ENCODE measurements at places on chromosomes 13 and 19.
A peak's percentile ranks its signal among the peaks of the same experiment; 100 is the strongest.

DNA sequence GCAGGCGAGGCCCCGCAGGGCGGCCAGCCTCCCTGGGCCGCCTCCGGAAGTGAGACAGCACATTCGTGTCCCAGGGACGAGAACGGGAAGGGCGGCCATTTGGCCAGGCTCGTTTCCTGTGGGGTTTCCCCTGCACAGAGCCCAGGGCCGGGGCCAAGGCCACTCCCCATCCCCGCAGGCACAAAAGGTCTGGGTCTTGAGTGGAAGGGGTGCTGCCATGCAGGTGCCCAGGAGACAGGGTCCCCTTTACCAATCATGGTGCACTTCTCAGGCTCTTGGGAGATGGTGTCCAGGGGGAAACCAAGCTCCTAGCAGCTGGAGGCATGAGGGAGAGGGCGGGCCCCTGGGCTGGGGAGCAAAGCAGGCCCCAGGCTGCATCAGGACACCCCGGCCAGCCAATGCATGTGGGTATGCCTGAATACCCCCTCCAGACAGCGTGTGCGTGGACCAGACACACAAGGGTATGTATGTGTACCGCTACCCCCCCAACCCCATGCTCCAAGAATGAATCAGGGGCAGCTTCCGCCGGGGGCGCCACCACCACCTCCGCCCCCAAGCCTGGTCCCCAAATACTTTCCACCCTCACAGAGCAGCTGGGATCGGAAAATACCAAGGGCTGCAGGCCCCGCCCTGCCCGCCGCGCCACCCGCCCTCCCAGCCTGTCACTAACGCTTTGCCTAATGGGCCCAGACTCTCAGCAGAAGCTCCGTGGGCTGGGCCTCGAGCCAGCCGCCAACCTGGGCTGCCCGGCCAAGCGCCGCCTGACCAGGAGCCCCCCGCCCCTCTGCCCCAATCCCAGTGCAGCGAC is 37.6 kb upstream of the NANOS3 start:
- DNase-seq, result peak; percentile 95

DNA sequence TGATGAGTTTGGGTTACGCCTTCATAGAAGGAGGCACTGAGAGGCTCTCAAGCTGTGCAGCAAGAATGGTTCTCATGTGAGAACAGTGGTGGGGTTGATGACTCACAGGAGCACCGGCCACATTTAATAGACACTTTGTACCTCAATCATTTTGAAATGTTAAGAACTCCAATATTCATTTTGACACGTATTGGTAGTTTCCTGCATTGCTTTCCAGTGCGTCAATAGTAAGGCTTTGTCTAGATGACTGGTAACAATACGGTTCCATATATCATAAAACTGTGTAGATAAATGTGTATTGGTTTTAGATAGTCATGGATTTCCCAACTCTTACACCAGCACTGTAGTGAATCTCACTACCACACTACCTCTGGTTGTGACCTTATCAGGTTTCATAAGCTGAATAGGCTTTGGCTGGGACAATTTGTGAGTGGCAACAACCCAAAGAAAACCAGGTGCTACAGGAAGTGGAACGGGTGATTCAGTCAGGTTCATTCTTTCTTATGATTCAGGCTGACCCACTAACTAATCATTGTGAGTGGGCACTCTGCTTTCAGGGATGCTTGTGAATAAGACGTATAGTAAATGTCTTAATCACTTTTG is 362.6 kb downstream of the KLF5 start:
- no peak for DNase-seq

GRCh38 chr19:16957151-16957701 is 68.4 kb downstream of the F2RL3 start:
- no peak for DNase-seq

DNA sequence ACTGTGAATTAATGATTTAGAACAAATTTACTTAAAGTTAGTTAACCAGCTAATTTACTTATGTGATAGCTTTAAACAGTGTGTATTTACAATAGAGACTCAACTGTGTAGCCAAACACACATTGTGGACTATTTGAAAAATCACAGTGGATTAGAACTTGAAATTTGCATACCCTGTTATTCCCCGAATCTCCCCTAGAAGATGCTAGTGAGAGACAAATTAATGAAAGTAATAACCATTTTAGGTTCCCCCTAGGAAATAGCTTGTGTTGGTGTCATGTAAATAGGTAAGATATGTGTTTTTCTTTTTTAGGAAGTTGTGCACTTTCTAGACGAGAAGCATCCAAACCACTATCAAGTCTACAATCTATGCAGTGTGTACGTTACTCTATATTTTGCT is 98.5 kb downstream of the C1QTNF9 start:
- no peak for DNase-seq

- DNase-seq, result peak; percentile 27
These were observed 475.7 kb downstream of the UQCRFS1 start for GRCh38 chr19:28737021-28737895.

- DNase-seq, result no peak
These were observed 4.4 kb upstream of the LILRA5 start for GRCh38 chr19:54317108-54317964.

DNA sequence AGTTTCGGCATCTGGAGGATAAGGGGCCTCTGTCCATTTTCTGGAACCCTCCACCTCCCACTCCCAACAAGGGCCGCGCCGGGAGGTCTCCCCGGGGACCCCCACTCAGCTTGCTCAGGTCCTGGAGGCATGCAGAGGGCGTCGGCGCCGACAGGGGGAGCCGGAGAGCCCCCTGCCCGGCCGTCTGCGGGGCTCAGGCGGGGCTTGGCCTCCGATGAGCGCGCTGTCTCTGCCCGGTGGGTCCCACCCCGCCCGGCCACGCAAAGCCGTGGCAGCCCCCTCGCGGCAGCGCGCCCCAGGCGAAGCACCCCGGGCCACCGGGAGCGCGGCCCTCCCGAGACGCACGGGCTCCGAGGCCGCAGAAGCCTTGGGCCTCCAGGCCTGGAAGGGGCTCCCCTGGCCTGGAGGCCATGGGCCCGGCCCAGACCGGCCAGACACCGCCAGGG is 149.7 kb upstream of the ZNF536 start:
- DNase-seq, result no peak

DNA sequence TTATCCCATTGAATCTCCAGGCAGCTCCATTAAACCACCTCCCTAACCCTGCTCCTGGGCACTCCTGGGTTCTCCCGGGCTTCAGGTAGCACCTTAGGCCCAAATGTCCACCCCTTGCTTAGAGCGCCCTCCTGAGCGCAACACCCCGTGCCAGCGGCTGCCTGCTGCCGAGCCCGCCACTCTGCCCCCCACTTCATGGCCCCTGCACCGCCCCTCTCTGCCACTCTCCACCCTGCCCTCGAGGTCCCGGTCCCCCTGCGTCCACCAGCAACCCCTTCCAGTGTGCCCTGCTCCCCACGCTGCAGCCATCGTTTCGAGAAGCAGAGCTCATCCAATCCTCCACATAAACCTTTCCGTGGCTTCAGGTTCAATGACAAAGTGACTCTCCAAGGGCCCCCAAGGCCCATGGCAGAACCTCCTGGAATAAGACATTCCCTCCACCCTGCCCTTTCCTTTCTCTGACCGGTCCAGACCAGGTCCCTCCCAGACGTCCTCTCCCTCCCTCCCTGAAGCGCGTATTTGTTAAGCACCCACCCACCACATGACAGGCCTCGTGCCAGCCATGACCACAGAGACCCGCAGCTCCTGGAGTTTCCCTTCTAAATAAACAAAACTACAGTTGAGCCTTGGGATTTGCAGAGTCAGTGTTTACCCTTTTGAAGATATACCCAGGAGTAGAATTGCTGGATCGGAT is 66.6 kb downstream of the ARHGEF18 start:
- peak; percentile 91 for DNase-seq

- no peak for DNase-seq
These were observed 4.6 kb upstream of the CEACAM1 start for GRCh38 chr19:42532891-42533290.

GRCh38 chr13:100789968-100790367 is 115.4 kb upstream of the TMTC4 start:
- DNase-seq, result no peak

- DNase-seq, result no peak
These were observed 41.0 kb downstream of the LSM14A start for GRCh38 chr19:34213283-34213682.

DNA sequence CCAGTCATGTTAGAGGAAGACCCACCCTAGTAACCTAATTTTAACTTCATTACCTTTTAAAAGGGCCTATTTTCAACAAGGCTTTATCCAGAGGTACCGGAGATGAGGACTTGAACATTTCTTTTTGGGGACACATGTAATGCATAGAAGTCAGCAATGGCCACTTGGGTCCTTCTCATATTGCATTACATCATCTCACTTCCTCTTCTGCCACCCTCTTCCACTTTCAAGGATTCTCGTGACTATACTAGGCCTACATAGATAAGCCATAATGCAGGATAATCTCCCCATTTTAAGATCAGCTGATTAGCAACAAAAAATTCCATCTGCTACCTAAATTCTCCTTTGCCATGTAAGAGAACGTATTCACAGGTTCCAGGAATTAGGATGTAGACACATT is 557.2 kb downstream of the KCTD12 start:
- DNase-seq, result no peak

DNA sequence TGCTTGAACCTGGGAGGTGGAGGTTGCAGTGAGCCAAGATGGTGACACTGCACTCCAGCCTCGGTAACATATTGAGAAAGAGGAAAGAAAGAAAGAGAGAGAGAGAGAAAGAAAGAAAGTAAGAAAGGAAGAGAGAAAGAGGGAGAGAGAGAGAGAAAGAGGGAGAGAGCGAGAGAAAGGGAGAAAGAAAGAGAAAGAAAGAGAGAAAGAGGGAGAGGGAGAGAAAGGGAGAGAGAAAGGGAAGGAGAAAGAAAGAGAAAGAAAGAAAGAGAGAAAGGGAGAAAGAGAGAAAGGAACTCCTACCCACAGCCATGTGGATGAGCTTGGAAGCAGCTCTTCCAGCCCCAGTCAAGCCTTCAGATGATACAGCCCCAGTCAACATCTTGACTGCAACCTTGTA is 46.7 kb downstream of the ZNRF4 start:
- no peak for DNase-seq

DNA sequence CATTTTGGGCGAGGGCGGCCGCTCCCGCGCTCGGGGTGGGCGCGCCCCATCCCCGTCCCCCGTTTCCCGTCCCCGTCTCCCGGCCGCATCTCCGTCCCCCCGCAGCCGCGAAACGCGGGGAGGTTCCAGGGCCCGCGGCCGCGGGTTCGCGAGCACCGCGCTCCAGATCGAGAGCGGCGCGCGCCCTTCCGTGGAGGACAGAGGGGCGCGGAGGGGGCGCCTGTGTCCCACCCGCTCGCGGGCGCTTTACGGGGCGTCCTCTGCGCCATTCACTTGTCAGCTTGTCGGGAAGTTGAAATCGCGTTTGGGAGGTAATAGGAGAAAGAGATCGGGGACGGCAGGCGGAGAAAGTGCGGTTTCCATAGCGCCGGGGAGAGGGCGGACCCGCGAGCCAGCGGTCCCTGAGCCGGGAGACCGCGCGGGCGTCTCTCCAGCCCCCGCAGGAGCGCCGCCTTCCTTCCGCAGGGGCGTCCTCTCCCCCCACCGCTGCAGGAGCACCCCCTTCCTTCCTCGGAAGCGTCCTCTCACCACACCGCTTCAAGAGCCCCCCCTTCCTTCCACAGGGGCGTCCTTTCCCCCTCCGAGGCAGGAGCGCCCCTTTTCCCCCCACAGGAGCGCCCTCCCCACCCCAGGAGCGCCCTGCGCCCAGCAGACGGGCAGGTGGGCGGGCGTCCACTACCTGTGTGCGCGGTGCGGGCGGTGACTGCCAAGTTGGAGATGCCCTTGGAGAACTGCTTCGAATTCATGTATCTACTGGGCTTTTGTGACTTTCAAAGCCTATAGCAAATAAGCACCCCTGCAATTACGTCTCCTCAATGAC is 962 bp upstream of the IRS2 start:
- peak; percentile 88 for DNase-seq

- no peak for DNase-seq
These were observed 388.1 kb downstream of the KCNRG start for GRCh38 chr13:50403311-50403710.

GRCh38 chr13:40398065-40398464 is 268.4 kb downstream of the FOXO1 start:
- DNase-seq, result no peak

GRCh38 chr13:113862191-113862930 is 1.5 kb downstream of the GAS6 start:
- no peak for DNase-seq

DNA sequence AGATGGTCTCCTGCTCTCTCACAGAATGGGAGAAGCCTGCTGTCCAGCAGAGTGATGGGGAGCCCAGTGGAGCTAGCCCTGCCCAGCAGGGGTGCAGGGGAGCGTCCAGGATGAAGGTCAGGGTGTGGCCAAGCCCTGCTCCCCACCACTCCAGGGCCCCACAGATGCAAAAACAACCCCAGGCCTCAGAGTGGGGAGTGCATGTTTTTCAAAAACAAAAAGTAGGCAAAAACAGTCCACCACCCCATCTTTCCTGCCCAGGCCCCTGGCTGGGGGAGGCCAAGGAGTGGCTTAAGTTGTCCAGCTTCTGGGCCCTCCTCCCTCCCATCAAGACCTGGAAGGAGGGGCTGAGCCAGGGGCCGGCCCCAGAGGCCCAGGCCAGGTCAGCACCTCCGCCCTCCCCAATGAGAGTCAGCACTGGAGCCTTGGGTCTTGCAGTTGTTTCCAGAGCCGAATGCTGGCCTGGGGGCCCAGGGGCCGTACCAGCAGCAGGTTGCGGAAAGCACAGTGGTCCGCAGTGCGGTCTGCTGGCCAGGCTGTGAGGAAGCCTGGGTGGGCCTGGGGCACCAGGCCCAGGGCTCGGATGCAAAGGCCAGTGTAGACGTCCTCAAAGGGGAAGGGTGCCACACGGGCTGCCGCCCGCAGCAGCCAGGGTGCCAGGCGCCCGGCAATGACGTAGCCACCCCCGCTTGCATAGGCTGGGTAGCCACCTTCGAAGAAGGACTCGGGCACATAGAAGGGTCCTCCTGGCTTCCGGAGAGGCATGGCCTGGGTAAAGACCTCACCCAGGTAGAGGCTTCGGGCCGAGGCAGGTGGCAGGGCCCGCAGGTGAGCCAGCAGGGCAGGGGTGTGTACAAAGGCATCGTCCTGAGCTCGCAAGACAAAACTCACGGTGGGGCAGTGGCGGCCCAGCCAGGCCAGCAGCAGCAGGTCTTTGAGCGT is 1.7 kb downstream of the B3GNT8 start:
- no peak for DNase-seq

DNA sequence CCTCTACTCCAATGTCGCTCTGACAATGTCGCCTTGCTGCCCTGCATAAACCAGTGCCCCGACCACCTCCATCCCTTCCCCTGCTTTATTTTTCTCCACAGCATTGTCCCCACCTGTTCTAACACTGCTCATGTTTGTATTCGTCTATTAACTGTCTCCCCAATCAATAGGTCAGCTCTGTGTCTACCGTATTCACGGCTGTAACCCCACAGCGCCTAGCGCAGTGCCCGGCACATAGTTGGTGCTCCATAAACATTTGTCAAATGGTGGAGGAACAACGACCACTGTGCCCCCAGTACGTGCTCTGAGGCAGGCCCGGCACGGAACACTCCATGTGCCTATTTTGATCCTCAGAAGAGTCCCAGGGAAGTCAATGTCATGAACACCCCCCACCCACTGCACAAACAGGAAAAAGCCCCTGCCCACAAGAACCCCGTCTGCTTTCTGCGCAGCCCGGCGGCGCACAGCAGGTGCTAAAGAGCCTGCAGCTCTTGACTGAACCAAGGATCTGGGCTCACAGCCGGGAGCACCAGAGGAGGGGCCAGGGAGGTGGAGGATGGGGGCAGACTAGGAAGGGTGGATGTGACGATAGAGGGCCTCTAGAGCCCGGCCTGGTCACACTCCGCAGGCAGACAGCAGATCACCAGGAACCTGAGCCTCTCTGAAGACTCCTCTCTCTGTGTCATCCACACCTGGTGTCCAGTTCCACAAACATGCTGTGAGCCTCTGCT is 1.8 kb upstream of the CEACAM16 start:
- DNase-seq, result no peak
